ENCODE measurements at places on chromosomes 6 and 20.

- DNase-seq, result no peak
Measured at GRCh38 chr6:167803816-167804215, 22.9 kb upstream of the AFDN start.

GRCh38 chr20:63009988-63010769 is 3.4 kb upstream of the BHLHE23 start:
- DNase-seq, result no peak

DNA sequence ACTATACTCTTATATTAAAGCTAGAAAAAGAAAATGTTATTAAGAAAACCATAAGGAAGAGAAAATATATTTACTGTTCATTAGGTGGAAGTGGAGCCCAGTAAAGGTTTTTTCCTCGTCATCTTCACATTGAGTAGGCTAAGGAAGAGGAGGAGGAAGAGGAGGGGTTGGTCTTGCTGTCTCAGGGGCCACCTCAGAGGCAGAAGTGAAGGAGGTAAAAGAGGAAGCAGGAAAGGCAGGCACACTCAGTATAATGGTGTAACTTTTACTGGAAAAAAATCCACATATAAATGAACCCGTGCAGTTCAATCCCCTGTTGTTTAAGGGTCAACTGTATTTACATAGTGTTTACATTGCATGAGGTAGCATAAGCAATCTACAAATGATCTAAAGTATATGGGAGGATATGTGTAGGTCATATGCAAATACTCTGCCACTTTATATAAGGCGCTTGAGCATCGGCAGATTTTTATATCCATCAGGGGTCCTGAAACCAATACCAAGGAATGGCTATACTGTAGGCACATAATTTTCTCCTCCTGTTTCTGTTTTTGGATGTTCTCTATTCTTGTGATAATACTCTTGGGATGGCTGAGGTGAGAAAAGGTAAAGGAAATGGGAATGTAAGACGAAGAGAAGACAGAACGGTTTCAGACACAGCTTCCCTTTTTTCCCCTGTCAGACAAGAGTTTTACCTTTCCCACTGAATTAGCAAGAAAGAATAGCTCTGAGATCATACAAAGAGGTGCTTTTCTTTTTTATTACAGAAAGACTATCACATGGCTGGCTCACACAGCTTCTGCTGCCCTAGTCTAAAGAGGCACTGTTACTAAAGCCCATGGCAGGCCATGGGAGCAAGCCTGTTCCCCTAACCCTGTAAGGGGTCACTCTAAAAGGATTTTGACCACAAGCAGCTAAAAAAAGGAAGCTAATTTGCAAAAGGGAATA is 59.9 kb downstream of the NUDT3 start:
- no peak for DNase-seq

DNA sequence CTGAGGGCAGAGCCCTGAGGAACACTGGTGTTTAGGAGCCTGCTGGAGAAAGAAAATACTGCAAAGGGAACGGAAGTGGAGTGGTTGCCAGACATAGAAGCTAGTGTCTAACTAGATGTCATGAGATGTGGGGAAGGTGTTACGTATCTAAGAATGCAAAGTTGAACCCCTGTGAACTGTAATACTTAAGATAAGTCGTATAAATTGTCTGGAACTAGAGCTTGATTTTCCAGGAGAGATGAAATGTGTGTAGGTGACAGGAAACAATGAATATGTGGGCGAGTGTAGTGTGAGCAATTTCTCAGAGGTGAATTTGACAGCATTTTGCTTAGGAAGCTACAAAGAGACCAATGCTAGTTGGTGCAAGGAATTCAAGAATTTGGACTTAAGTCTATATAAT is 27.9 kb downstream of the ESR1 start:
- DNase-seq, result no peak

GRCh38 chr6:5670381-5670780 is 336.3 kb downstream of the NRN1 start:
- DNase-seq, result no peak

DNA sequence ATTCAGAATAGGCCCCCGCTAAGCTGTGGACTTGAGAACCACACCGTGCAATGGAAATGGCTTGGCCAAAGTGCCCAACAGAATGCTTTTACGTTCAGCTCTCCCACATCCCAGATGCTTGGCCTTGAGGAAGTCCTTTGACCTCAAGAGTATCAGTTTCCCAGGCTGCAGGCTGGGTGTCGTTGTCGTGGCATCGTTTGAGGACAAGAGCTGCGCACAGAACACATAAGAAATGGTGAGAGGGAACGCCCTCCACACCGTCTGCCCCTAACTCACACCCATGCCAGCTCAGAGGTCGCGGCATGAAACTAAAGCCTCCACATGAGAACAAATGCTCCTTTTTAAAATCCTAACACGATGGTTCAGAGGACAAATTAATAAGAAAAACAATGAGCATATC is 37.0 kb downstream of the NFATC2 start:
- no peak for DNase-seq

- no peak for DNase-seq
Measured at GRCh38 chr6:72938104-72938503, 287.2 kb downstream of the KHDC1L start.

All from CMK (cell line).